ENCODE measurements at places on chromosomes 2 and 18.

- H3K27me3 ChIP-seq, result no peaks in the 10 kb centered on the region
- H3K4me3 ChIP-seq, result no peak overlapping the region
- no peaks in the 10 kb centered on the region for H3K36me3 ChIP-seq
- DNase-seq, result no peak
Measured at GRCh38 chr2:150690870-150691269, 203.4 kb upstream of the RND3 start.

GRCh38 chr2:48991415-48992131, 162.7 kb downstream of the FSHR start:
- H3K36me3 ChIP-seq, result no peaks in the 10 kb centered on the region
- H3K4me1 ChIP-seq, result no peaks in the 10 kb centered on the region
- H3K4me3 ChIP-seq, result no peak overlapping the region
- DNase-seq, result no peak
- H3K27ac ChIP-seq, result no peak overlapping the region
- H3K27me3 ChIP-seq, result no peaks in the 10 kb centered on the region

- H3K27ac ChIP-seq, result no peak overlapping the region
- H3K27me3 ChIP-seq, result no peaks in the 10 kb centered on the region
- H3K36me3 ChIP-seq, result no peaks in the 10 kb centered on the region
- H3K4me3 ChIP-seq, result no peak overlapping the region
Measured at GRCh38 chr18:65091744-65092329, 659.0 kb upstream of the CDH7 start.

DNA sequence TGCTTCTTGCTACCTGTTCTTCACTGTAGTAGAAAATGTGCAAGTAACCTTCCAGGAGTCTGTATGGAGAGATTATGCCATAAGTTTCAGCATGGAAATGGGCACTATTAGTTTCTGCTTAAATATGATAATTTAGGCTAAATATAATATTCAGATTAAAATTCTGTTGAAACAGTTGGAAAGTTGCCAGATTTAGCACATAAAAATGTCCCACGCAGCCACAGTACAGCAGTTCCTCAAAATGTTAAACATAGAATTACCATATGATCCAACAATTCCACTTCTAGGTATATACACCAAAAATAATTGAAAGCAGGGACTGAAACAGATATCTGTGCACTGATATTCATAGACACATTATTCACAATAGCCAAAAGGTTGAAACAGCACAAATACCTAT, 121.2 kb downstream of the NRP2 start:
- no peaks in the 10 kb centered on the region for H3K36me3 ChIP-seq
- no peaks in the 10 kb centered on the region for H3K27me3 ChIP-seq
- no peak overlapping the region for H3K27ac ChIP-seq
